Gastroesophageal sphincter (tissue), 4 donors: ENCODE measurements at places on chromosomes 3 and 15.

GRCh38 chr15:78422571-78423340 is 15.3 kb upstream of the IREB2 start:
- H3K27me3 ChIP-seq: peaks cover 20% of the 10 kb centered on the region
- no peak overlapping the region for H3K4me3 ChIP-seq
- H3K36me3 ChIP-seq: no peaks in the 10 kb centered on the region
- H3K27ac ChIP-seq: no peak overlapping the region
- H3K4me1 ChIP-seq: no peaks in the 10 kb centered on the region

DNA sequence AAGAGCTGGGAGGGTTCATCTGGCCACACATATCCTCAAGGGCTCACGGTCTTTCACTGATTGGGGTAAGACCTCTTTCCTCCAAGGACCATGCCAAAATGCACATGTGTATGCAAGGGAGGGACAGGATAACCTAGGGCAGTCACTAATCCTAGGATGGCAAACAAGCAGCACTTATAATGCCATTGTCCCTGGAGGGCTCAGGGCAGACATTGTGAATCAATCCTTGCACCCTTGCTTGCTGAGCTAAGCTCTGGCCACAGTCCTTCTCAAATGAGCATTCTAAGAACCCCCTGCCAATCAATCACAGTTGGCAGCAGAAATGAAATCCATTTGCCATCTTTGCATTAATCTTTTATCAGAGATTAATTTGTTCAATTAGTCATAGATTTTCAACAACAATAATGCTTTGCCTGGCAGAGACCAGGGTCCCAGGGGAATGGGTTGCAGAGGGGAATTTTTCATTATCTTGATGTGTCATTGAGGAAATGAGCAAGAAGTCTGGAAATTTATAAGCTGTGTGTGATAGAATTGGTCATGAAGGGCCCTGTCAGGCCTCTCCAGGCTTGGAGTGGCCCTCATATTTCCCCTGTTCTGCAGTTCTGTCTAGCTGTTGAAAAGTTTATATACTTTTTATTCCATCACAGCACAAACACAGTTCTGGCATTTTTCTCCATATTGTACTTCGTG is 57.2 kb upstream of the KY start:
- H3K4me1 ChIP-seq: no peaks in the 10 kb centered on the region
- no peak overlapping the region for H3K27ac ChIP-seq
- H3K27me3 ChIP-seq: no peaks in the 10 kb centered on the region
- H3K36me3 ChIP-seq: no peaks in the 10 kb centered on the region
- H3K4me3 ChIP-seq: no peak overlapping the region

GRCh38 chr3:136192831-136193230 is 3.3 kb downstream of the MSL2 start:
- H3K27ac ChIP-seq: peak overlapping the region; percentile 100
- H3K36me3 ChIP-seq: no peaks in the 10 kb centered on the region
- peaks cover 41% of the 10 kb centered on the region for H3K4me1 ChIP-seq
- no peaks in the 10 kb centered on the region for H3K27me3 ChIP-seq
- peak overlapping the region; percentile 74 for H3K4me3 ChIP-seq

DNA sequence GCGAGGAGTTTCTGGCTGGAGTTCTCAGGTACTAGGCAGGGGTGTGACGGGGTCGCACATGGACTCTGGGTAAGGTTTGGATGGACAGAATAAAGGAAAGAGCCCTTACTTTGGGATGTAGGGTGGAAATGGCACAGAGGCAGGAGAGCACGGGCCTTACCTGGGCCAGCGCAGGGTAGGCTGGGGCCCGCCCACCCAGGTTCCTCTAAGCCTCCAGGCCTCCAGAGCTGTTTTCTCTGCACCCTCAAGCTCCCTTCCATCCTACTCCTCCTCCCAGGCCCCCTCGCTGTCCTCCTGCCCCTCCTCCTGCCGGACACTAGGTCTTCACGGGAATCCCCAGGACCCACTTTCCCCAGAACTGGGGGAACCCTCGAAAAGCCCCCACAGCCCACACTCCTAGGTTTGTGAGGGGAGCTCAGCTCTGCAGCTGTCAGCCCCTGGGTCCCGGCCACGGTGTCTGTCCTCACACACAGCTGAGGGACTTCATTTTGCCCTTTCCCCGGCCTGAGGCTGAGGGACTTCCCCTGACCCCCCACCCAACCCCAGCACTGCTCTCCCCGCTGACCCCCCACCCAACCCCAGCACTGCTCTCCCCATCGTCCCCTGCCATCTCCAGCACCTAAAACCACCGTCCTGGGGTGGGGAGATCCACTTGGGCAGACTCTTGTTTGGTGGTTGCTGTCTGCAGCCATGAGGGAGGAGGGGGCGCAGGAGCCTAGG is 53.0 kb upstream of the PCSK6 start:
- no peak overlapping the region for H3K27ac ChIP-seq
- H3K4me1 ChIP-seq: no peaks in the 10 kb centered on the region
- ATAC-seq: no peak
- H3K27me3 ChIP-seq: peaks cover 15% of the 10 kb centered on the region

DNA sequence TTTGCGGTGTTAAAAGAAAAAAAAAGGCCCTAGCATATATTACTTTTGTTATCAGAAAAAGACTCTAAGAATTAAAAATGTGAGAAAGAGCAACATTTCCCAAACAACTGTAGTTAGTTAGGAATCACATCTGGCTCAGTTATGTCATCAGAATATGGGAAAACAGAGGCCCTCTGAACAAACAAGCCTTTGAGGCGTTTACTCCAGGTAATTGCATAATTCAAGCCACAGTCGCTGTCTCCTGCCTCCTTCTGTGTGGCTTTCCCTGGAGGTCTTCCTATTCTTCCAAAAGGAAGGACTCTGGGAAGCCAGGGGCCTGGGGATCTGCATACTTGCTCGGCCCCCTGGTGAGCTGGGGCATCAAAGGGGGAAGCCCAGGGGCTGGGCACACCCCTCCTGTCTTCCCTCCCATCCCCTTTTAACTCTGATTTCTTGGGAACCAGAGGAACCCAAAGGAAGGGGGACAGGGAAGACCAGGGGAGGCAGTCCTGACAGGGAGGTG is 3.7 kb upstream of the FAM107A start:
- H3K27ac ChIP-seq: no peak overlapping the region
- H3K4me3 ChIP-seq: no peak overlapping the region
- no peaks in the 10 kb centered on the region for H3K36me3 ChIP-seq
- peaks cover 5% of the 10 kb centered on the region for H3K4me1 ChIP-seq

GRCh38 chr3:174162550-174162949 is 696.6 kb upstream of the NAALADL2 start:
- no peaks in the 10 kb centered on the region for H3K36me3 ChIP-seq
- no peak overlapping the region for H3K4me3 ChIP-seq
- H3K27me3 ChIP-seq: no peaks in the 10 kb centered on the region
- no peaks in the 10 kb centered on the region for H3K4me1 ChIP-seq

DNA sequence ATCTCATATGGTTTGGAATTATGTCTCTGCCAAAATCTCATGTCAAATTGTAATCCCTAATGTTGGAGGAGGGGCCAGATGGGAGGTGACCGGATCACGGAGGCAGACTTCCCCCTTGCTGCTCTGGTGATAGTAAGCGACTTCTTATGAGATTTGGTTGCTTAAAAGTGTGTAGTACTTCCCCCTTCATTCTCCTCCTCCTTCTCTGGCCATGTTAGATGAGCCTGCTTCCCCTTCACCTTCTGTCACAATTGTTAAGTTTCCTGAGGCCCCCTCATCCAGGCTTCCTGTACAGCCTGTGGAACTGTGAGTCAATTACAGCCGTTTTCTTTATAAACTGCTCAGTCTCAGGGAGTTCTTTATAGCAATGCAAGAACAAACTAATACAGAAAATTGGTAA is 51.1 kb downstream of the NEDD4 start:
- no peak overlapping the region for H3K4me3 ChIP-seq
- no peaks in the 10 kb centered on the region for H3K36me3 ChIP-seq
- ATAC-seq: no peak
- no peak overlapping the region for H3K27ac ChIP-seq
- H3K4me1 ChIP-seq: no peaks in the 10 kb centered on the region
- no peaks in the 10 kb centered on the region for H3K27me3 ChIP-seq

DNA sequence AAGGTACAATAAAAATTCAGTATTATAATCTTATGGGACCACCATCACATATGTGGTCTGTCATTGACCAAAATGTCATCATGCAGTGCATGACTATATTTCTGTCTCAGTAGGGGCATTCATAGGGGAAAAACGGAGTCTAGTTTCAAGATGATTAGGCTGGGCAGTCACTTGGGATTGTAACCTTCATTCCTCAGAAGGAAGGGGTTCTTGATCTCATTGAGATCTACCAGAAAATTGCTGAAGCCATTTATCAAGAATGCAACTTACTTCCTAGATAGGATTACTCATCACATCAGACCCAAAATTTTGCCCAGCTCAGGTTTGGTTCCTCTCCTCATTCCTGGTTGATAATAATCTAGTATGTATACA is 37.3 kb downstream of the BTD start:
- no peaks in the 10 kb centered on the region for H3K27me3 ChIP-seq
- H3K27ac ChIP-seq: peak overlapping the region; percentile 84

- no peak for ATAC-seq
- no peaks in the 10 kb centered on the region for H3K4me1 ChIP-seq
- H3K27me3 ChIP-seq: no peaks in the 10 kb centered on the region
- no peak overlapping the region for H3K27ac ChIP-seq
- no peaks in the 10 kb centered on the region for H3K36me3 ChIP-seq
These were observed 25.3 kb downstream of the HDAC11 start for GRCh38 chr3:13505147-13506130.

DNA sequence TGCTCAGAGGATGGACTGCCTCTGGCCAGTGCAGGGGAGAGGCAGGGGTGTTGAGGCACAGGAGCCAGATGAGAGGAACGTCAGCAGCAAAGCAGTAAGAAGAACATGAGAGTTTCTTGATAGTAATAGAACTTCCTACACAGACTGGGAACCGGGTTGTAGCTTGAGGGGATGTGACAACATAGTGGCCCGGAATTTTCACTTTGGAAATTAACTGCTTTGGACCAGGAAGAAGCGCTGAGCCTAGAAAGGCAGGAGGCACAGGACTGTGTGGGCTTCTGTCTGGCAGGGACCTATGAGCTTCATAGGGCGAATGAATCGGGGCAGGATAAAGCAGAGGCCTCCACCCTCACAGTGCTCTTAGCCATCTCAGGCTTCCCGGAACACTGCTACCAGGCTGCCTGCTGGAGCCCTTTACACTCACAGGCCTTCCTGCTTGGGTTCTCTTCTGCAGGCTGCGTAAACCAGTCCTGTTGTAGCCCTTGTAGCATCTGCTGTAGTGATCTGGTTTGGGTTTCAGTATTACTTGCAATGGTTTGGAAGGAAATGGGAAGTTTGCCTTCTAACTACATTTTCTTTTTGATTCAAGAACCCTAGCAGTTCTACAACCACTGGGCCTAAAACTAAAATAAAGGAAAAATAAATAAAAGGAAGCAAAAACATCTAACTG is 3.3 kb upstream of the ADPGK start:
- H3K27ac ChIP-seq: no peak overlapping the region
- peaks cover 11% of the 10 kb centered on the region for H3K4me1 ChIP-seq
- H3K27me3 ChIP-seq: no peaks in the 10 kb centered on the region
- no peak for ATAC-seq
- H3K4me3 ChIP-seq: no peak overlapping the region

DNA sequence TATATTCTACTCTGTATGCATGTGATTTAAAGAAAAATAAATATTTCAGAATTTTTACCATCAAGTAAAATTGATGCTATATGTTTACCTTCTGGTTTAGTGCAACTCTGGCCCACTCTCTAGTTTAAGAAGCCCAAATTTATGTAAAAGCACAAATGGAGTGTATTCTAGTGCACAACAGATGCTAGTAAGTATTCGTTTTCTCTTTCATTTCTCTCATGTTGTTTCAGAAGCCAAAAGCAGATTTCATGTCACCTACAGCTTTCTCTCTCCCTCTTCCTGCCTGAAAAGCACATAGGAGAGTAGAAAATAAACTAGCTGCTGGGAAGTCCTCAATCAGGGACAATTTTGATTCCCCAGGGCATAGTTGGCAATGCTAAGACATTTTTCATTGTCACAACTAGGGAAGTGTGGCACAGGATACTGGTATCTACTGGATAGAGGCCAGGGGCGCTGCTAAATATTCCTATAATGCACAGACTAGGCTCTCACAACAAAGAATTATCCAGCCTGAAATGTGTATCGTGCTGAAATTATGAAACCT is 147.4 kb upstream of the ARHGEF26 start:
- no peaks in the 10 kb centered on the region for H3K36me3 ChIP-seq
- no peak overlapping the region for H3K27ac ChIP-seq
- H3K4me3 ChIP-seq: no peak overlapping the region
